SJCRH30 (cell line): ENCODE measurements at places on chromosomes 3 and 15. TPM values are rescaled to one million over a fixed set of nuclear protein-coding genes. Genes with fewer than 3 reads are reported as not detected.

Gene GATM
- 226 and 232 TPM in 2 replicates for total RNA-seq

Gene XCR1
- total RNA-seq = not detected in 2 replicates

Gene NEO1
- 13.9 and 15.1 TPM in 2 replicates for total RNA-seq

Gene SH2D7
- 0.08 and 0.36 TPM in 2 replicates for total RNA-seq

Gene RBPMS2
- 0.06 and 0.08 TPM in 2 replicates for total RNA-seq

Gene CFAP91
- 0.08 and 0.10 TPM in 2 replicates for total RNA-seq

Gene ZNF385D
- 0.02 and 0.20 TPM in 2 replicates for total RNA-seq

Gene SERINC4
- total RNA-seq = not detected in 2 replicates

Gene CAPN3
- total RNA-seq = 0.59 and 0.81 TPM in 2 replicates

DNA sequence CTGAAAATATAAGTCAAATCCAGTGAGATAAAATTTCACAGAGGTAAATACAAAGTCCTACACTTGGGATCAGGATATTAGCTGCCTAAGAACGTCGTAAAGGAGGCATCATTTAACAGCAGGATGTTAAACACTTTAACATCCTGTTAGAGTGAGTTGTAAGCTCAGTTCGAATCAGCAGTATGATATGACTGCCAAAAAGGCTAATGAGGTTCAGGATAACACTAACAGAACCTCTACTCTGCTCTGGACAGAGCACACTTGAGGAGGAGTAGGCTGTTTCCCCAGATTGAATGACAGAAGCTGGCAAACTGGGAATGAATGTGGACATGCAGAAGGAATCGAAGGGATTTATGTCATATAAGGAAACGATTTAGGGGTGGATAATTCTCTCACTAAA lies 227.1 kb upstream of the CD96 start:
- no peaks in the 10 kb centered on the region; the same call in 1 of the 2 replicates for H3K36me3 ChIP-seq
- peaks cover 66% of the 10 kb centered on the region for H3K4me1 ChIP-seq
- H3K27me3 ChIP-seq = no peaks in the 10 kb centered on the region
- H3K4me3 ChIP-seq = no peak overlapping the region
- 0 out of 2 replicates have a peak overlapping the region, but pooled peaks have one; percentile 1 for H3K27ac ChIP-seq

- 0 out of 2 replicates have a peak, but pooled peaks cover 3% of the 10 kb centered on the region for H3K27me3 ChIP-seq
- H3K4me3 ChIP-seq = no peak overlapping the region
- no peak for DNase-seq
- H3K36me3 ChIP-seq = no peaks in the 10 kb centered on the region
- no peaks in the 10 kb centered on the region for H3K4me1 ChIP-seq
Measured at GRCh38 chr3:25804676-25805075, 14.8 kb downstream of the OXSM start.

DNA sequence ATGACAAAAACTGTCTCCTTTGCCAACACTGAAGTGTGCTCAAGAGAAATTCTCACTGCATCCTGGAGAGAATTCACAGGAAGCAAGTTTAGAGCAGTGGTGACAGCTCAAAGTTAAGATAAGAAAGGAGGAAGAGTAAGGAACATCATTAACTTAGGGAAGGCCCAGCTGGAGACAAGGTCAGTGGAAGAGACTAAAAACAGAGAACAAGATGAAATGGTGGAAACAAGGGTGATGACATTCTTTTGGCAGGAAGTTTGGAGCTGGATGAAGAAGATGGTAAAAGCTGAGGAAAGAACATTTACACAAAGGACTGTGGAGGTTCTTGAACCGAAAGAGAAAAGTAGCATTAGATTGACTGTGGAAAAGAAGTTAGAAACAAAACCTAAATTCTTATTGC lies 6.7 kb upstream of the SUCLG2 start:
- H3K4me3 ChIP-seq = no peak overlapping the region
- H3K4me1 ChIP-seq = no peaks in the 10 kb centered on the region
- H3K27me3 ChIP-seq = no peaks in the 10 kb centered on the region

- H3K4me1 ChIP-seq = peaks cover 3% of the 10 kb centered on the region; the same call in 1 of the 2 replicates
- no peak overlapping the region for H3K27ac ChIP-seq
- no peak for DNase-seq
- no peaks in the 10 kb centered on the region for H3K27me3 ChIP-seq
- no peak overlapping the region for H3K4me3 ChIP-seq
Measured at GRCh38 chr3:31573036-31573779, 40.5 kb downstream of the STT3B start.

DNA sequence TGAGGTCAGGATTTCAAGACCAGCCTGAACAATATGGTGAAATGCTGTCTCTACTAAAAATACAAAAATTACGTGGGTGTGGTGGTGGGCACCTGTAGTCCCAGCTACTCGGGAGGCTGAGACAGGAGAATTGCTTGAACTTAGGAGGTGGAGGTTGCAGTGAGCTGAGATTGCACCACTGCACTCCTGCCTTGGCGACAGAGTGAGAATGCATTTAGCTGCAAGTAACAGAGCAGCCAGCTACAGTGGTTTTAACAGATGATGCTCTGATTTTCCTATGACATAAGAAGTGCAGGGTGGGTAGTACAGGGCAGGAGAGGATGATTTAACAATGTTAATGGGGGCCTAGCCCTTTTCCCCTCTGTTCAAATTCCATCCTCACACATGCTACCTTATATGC lies 267.9 kb downstream of the RPLP1 start:
- H3K4me1 ChIP-seq = peaks cover 7% of the 10 kb centered on the region
- no peak for DNase-seq
- no peak overlapping the region for H3K27ac ChIP-seq
- H3K36me3 ChIP-seq = no peaks in the 10 kb centered on the region

DNA sequence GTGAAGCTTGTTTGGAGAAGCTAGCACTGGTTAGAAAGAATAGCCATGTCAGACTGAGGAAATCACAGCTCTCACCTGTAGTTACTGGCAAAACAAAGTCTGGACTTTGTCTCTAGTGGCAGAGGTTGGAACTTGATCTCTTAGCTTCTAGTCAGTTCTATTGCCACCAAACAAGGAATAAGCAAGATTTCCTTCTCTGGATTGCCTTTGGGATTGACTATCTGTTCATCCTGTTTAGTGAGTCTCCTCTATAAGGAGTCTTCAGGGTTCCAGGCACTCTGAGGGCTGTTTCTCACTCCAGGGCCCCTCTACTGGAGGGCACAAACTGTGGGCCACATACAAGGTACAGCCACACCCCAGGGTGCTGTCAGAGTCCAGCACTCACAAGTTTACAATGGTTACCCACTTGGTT lies 426.6 kb upstream of the THBS1 start:
- H3K36me3 ChIP-seq = no peaks in the 10 kb centered on the region
- no peak overlapping the region for H3K4me3 ChIP-seq

DNA sequence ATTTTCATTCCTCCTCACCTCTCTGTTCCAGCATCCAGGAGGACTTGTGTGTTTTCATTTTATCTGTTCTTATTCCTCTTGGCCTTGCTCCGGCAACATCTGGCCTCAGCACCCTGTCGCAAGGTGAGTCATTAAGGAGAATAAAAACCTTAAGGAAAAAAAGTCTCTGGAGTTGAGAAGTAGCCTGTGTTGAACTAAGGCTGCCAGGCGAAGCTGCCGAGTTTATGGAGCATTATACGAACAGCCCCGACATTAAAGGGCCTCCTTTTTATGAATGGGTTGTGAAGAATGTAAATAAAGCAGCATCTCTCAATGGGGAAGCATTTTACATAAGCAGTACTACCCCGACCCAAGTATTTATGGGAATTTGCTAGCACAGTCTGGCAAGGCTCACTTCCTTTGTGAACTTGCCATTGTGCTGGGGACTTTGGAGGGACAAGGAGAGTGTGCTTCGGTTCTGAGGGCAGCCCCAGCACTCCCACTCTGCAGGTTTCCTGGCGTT lies 4.7 kb downstream of the BAHD1 start:
- H3K36me3 ChIP-seq = no peaks in the 10 kb centered on the region
- 0 out of 2 replicates have a peak, but pooled peaks cover 2% of the 10 kb centered on the region for H3K4me1 ChIP-seq
- H3K27me3 ChIP-seq = no peaks in the 10 kb centered on the region
- H3K27ac ChIP-seq = no peak overlapping the region
- no peak for DNase-seq

DNA sequence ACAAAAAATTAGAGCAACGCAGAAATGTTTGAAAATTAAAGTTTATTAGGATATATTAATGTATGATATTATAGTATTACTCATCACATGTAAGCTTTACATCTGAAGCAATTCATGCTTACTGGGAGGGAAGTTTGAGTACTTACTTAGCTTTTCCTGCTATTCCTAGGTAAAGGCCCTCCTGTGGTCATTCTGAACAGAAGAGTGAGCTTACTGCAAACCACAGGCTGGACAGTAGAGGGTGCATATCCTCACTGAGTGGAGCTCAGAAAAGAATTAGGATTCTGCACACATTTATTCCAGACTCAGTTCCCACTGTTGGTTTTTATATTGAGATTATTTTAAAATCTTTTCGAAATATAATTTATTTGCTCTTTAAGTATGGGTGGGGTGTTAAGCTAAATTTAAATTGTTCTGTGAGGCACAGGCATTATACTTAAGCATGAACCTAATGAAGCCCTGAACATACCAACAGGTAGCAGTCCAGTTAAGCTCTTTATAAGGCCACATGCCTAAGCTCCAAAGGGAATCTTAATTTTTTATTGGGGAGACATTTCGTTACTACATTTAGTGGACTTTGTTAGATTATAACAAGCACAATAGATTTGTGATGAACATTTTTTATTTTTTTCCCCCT lies 10.2 kb downstream of the MRPS22 start:
- H3K27me3 ChIP-seq = no peaks in the 10 kb centered on the region
- peaks cover 92% of the 10 kb centered on the region for H3K36me3 ChIP-seq
- H3K4me1 ChIP-seq = no peaks in the 10 kb centered on the region; the same call in 1 of the 2 replicates
- peak; percentile 47 for DNase-seq
- no peak overlapping the region for H3K27ac ChIP-seq

- H3K4me1 ChIP-seq = peaks cover 27% of the 10 kb centered on the region
- no peaks in the 10 kb centered on the region for H3K27me3 ChIP-seq
- no peaks in the 10 kb centered on the region for H3K36me3 ChIP-seq
- no peak overlapping the region for H3K4me3 ChIP-seq
- DNase-seq = no peak
Measured at GRCh38 chr3:72587282-72587681, 261.0 kb downstream of the SHQ1 start.

GRCh38 chr3:12060139-12060845 lies 56.1 kb downstream of the SYN2 start:
- no peaks in the 10 kb centered on the region for H3K36me3 ChIP-seq
- no peaks in the 10 kb centered on the region for H3K27me3 ChIP-seq
- H3K4me3 ChIP-seq = no peak overlapping the region
- DNase-seq = no peak
- no peaks in the 10 kb centered on the region for H3K4me1 ChIP-seq

DNA sequence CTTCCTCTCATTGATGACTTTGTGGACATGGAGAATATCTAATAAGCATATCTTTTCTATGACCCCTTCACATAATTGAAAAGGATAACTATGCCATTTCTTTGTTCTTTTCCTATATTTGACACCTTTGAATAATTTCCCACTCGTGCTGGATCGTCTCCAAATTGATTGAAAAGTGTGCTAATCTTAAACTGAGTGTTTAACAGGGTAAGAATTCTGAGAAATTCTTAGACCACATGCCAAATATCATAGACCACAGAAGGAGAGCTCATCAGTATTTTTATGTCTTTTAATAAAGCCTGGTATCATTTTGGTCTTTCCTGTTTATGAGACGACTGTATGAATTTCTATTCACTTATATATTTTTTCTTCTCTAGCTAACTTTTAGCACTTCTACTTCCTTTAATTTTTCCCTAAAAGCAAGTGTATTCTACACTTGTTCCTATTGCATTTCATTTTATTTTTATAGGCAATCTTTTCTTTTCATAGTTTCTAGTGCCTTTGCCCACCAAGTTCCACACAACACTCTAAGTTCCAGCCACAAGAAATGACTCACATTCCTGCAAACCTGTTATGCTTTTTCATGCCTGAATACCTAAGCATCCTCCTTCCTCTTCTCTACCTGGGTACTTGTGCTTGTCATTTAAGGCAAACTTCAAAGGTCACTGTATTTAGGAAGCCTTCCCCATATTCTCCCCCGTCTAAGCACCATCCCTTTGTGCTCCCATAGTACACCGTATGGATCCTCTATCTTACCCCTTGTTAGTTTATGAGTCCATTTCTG lies 30.1 kb downstream of the KBTBD8 start:
- H3K36me3 ChIP-seq = no peaks in the 10 kb centered on the region
- no peaks in the 10 kb centered on the region for H3K27me3 ChIP-seq
- H3K4me1 ChIP-seq = no peaks in the 10 kb centered on the region
- no peak overlapping the region for H3K4me3 ChIP-seq

GRCh38 chr15:74007820-74008371 lies 13.4 kb downstream of the PML start:
- no peak for DNase-seq
- no peak overlapping the region for H3K4me3 ChIP-seq
- no peaks in the 10 kb centered on the region for H3K4me1 ChIP-seq
- no peak overlapping the region for H3K27ac ChIP-seq
- H3K36me3 ChIP-seq = peaks cover 3% of the 10 kb centered on the region

GRCh38 chr15:83435782-83436181 lies 11.4 kb upstream of the SH3GL3 start:
- H3K27me3 ChIP-seq = peaks cover 10% of the 10 kb centered on the region
- H3K4me3 ChIP-seq = no peak overlapping the region
- H3K36me3 ChIP-seq = no peaks in the 10 kb centered on the region

DNA sequence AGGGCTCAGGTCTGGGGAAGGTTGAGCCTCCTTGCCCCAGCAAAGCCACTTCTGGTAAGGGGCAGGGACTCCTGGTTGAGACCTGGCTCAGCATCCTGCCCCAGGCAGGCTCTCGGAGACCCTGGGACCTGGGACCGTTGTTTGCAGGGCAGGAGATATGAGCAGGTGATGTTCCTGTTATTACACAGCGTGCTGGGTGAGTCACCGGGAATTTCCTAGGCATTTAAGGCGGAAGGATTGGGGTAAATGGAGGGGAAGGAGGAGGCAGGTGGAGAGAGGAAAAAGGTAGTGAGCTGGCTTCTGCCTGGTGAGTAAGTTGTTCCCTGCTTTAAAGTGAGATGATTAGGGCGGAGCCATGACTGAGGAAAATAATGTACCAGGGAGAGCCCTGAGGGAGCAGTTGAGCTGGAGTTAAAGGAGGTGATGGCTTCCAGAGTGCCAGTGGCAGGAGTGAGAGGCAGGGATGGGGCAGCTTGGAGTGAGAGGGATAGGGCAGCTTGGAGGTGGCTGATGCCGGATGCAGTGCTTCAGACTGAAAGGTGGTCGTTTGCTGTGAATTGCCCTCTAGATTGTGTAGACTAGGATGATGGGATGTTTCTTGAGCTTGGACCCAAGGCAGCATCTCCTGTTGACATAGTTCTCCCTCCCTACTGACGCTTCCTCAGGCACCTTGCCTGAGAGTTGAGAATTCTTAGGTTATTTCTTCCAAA lies 79.4 kb downstream of the AAGAB start:
- peaks cover 6% of the 10 kb centered on the region; the same call in 1 of the 2 replicates for H3K36me3 ChIP-seq
- H3K27me3 ChIP-seq = no peaks in the 10 kb centered on the region
- peaks cover 57% of the 10 kb centered on the region for H3K4me1 ChIP-seq
- H3K27ac ChIP-seq = no peak overlapping the region
- no peak for DNase-seq
- H3K4me3 ChIP-seq = no peak overlapping the region
